ENCODE measurements at places on chromosomes 5 and 9.

- no peak for DNase-seq
Measured at GRCh38 chr5:74945561-74946165, 79.5 kb upstream of the FAM169A start.

- DNase-seq, result no peak
Measured at GRCh38 chr9:98226516-98226915, 28.9 kb downstream of the TBC1D2 start.

GRCh38 chr5:95771892-95772291 lies 40.8 kb downstream of the RHOBTB3 start:
- no peak for DNase-seq

DNA sequence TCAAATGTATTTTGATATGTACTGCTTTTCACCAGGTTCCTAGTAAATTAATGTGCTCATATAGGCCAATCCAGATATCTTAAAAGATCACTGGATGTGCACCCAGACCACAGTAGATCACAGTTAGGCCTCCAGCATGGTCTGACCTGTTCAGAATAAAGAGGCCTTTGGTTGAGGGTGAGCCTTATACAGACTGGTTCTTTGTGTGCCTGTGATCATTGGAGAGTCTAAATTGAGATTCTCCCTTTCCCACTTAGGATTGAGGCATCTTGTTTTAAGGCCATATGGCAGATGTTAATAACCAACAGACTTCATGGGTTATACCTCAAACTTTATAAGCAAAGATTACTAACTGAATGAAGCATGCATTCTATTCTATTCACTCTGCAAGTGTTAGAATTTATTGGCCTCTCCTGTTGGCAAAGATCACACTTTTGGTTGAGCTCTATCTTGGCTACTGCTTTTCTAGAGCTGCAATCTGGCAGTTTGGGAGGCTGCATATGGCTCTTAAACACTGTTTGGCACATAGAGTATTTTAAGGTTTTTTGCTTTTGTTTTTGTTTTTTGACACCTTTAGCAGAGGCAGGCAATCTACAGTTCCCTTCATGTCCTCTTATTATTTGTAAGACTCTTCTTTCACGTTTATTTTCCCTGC lies 8.5 kb downstream of the CHSY3 start:
- DNase-seq, result no peak

GRCh38 chr9:112489876-112490666 lies 3.4 kb downstream of the KIAA1958 start:
- no peak for DNase-seq

DNA sequence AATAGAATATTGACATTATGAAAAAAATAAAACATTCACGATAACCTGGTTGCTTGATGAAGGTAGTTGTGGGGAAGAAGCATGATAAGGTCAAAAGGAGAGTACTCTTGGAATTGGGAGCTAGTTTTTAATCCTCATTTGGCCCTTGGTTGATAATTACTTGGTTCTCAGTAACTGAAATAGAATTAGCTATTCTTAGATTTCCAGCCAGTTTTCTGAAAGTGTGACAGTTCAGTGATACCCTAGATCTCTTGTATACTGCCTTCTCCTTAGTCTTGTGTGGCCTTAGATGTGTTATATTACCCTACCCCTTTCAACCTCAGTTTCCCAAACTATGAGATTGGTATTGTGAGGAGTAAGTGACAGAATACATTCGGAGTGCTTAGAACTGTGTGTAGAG lies 17.4 kb downstream of the MARCHF6 start:
- DNase-seq, result no peak

GRCh38 chr5:1736889-1737711 lies 62.5 kb downstream of the MRPL36 start:
- no peak for DNase-seq

DNA sequence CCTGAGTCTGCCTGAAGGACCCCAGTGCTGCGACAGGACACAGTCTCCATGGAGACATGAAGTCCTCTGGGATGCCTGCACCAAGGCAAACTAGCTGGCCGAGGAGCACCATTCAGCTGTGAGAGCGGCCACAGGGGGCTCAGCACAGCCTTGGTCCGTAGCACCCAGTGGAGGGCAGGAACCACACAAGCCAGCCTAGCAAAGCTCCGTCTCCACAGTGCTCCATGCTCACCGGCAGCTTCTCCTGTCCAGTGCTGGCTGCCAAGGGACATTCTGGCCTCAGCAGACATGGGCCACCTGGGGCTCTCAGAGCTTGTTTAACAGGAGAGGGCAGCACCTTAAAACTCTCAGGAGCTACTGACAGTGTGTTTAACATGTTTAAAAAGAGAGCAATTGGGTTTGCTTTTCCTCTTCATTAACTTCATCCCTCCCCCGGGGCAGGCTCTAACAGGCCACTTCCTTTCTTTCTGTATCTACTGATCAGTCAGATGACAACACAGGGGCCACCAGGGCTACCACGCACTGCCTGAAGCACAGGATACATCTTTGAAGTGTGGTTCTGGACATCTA lies 57.0 kb downstream of the SECISBP2 start:
- DNase-seq, result no peak

DNA sequence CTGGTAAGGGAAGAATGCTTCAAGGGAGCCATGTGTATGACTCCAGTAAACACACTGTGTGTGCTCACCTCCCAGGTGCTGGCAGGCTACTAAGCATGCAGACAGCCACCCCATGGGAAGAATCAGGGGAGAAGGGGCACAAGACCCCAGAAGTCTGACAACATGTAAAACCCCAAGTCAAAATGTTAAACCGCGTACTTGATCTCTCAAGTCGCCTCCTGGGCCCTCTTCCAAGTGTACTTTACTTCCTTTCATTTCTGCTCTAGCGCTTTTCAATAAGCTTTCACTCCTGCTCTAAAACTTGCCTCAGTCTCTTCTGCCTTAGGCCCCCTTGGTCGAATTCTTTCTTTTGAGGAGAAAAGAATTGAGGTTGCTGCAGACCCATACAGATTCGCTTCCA lies 31.3 kb downstream of the DAPK1 start:
- DNase-seq, result no peak

DNA sequence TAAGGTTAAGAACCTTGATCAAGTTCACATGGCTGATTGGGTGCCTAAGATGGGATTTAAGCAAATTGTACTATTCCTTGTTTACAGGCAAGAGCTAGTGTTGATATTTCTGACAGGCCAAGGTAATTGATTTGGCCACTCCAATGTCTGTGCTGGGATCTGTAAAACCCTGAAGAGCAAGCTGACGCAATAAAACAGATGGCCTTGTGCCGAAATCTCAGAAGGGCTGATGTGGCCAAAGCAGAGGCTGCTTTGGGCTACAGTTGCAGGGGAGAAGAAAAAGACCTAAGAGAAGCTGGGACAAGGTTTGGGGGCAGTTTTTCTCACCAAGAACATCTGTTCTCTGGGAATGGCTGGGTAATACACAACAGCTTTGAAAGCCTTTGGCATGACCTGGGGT lies 463.2 kb upstream of the ZNF608 start:
- no peak for DNase-seq

GRCh38 chr9:126514037-126514821 lies 99.5 kb upstream of the LMX1B start:
- peak; percentile 28 for DNase-seq

GRCh38 chr5:11069041-11069440 lies 308.0 kb upstream of the DAP start:
- DNase-seq, result no peak

DNA sequence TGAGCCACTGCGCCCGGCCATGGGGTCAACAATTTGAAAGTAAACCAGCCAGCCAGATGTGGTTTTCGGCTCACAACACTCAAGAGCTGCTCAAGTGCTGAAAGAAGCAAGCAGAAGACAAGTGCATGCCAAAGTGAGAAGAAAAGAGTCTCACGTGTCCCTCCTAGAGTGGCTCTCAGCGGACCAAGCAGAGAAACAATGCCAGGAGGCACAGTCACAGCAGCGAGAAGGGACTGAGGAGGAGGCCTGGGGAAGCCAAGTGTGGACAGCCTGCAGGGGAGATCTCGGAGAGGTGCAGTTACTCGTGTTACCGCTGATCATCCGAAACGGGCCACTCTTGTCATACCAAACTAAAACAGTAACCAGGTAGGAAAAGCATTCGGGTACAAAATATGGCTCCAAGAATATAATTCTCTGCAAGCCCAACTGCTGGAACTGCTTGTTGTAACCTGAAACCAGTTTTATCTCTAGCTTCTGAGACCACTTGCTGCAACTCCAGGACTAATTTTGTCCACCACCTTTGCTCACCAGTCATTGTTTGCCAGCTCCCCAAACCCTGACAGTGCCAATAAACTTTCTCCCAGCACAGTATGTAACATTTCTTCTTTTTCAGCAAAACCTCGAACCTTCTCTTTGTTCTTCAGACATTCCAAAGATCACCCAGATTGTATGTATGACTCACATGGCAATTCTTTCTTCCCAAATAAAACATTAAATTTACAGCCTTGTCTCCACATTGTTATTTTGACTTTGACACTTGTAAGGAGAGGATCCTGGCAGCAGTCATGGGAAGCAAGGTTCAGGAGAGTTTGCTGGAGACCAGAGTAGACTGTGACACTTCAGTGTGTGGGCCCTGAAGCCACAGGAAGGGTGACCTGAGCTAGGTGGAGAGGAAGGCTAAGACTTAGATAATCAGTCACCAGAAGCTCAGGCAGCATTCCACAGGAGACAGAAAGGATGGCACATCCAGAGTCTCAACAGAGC lies 6.3 kb downstream of the SLC35D2 start:
- DNase-seq, result no peak

DNA sequence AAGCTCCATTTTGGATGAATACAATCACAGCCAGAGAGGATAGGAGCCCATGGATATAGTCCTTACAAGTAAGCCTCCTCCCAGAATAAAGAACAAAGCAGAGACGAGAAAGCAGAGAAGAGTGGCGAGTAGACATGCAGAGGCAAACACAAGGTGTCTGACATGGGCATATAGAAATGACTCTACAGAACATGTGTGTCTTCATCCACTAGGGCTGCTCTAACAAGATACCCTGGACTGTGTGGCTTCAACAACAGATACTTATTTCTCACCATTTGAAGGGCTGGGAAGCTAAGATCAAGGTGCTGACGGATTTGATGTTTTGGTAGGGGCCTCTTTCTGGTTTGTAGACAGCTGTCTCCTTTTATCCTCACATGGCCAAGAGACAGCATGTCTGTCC lies 32.3 kb upstream of the FER start:
- DNase-seq, result no peak

GRCh38 chr5:32754284-32754683 lies 43.2 kb downstream of the NPR3 start:
- no peak for DNase-seq

DNA sequence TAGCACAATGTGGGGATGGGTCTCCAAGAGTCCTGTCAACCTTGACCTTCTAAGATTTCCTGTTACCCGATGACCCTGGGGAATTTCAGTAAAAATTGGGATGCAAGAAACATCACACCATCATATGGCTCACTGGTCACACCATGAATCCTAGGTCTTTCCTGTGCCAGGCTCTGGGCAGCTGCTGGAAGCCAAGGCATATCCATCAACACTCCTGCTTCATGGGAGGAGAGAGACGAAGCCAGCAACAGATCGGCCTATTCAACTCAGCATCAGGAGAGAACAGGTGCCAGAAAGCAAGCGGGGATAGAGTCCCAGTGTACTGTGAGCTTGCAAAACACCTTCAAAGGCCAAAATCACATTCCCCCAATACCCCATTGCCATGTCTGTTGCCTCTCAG lies 6.5 kb upstream of the NEK6 start:
- no peak for DNase-seq

GRCh38 chr9:81984928-81985327 lies 3.6 kb upstream of the SPATA31D1 start:
- DNase-seq, result no peak

DNA sequence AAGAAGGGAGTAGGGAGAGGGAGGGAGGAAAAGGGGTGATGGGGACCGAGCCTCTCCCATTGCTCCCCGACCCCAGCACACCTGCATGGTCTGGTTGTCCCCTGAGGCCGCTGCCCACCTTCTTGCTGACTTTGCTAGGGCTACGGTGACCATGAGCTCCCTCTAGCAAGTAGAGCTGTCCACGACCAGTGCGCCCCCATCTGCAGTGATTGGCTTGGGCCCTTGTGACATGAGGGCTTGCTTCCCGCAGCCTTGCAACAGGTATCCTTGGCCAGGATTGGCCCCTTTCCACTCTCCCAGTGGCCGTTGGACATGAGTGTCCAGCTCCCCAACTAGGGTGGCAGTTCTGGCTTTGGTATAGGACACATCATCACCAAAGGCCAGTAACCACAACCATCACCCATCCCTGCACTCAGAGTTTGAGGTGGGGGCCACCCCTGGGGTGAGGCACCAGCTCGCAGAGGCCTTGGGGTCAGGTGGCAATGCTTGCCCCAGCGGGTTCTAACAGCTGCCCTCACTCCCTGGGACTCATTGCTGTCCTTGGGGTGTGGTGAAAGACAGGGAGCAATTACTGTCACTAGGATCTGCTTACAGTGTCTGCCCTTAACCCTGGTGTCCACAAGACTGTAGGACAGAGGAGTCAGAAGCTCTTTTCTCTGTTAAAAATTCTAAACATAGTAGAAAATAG lies 17.2 kb upstream of the NINJ1 start:
- DNase-seq, result no peak

DNA sequence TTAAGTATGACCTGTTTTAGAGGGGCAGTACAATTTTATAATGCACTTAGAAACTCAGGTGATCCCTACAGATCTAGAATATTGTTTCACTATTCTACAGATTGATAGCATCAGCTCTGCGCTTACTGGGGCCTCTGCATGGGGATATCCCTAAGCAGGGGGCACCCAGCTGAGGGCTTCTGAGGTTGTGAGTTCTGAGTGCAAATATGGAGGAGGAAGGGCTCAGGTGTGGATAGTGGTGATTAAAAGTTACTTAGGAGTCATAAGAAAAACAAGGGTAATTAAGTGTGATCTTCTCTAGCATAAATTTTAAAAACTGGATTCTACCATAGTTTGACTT lies 274.4 kb downstream of the EFNA5 start:
- DNase-seq, result no peak

GRCh38 chr5:1093361-1093760 lies 18.5 kb downstream of the SLC12A7 start:
- DNase-seq, result no peak

All from kidney capillary endothelial cell (primary cell).